Stimulated activated CD8-positive, alpha-beta memory T cell treated with anti-CD3 and anti-CD28 coated beads, Interleukin-4, amount 100 ng/mL, for 4 hours (primary cell): ENCODE measurements at places on chromosomes 11 and 22.
A peak's percentile ranks its signal among the peaks of the same experiment; 100 is the strongest.

- no peak for DNase-seq
These were observed 24.4 kb downstream of the AASDHPPT start for GRCh38 chr11:106101819-106102218.

DNA sequence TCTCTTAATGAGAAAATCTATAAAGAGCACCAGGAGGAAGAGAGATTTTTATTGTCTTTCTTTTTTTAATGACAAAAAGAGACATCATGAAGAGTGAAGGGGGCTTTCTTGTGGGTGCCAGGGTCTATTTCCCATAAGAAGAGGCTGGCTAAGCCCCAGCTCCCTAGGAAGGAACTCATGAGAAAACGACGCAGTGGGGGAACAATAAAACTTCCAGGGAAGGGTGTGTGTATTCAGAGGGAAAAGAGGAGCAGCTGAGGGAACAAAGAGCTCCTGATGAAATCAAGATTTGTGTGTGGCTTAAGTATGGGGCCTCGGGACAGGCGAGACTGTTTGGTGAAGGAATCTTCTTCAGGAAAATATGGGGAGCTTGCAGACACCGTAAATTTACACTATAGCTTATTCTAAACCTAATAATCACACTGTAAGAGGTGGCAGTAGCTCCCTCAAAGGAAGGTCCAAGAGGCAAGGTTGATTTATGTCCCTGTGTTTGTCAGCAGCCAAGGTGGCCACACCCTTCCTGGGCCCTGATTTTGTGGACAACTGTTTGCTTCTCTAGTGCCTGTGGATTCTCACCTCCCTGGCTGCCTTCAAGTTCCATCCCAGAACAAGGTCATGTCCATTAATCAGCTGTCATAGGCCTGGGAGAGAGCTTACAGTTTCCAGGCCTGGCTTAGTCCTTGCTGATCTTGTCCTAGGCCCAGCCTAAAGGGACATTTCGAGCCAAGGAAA is 615.7 kb downstream of the INSC start:
- DNase-seq, result no peak

DNA sequence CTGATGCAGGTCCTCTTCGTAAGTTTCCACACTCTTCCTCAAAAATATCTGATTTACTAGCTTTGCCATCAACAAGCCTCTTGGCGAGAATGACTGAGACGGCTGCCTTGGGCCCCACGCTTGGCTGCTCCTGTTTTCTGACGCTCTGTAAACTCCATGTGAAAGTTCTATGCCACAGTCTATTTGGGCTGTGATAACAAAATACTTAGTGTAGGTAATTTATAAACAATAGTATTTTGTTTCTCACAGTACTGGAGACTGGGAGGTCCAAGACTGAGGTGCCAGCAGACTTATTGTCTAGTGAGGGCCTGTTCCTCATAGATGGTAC is 123.2 kb upstream of the SORL1-AS1 start:
- no peak for DNase-seq

DNA sequence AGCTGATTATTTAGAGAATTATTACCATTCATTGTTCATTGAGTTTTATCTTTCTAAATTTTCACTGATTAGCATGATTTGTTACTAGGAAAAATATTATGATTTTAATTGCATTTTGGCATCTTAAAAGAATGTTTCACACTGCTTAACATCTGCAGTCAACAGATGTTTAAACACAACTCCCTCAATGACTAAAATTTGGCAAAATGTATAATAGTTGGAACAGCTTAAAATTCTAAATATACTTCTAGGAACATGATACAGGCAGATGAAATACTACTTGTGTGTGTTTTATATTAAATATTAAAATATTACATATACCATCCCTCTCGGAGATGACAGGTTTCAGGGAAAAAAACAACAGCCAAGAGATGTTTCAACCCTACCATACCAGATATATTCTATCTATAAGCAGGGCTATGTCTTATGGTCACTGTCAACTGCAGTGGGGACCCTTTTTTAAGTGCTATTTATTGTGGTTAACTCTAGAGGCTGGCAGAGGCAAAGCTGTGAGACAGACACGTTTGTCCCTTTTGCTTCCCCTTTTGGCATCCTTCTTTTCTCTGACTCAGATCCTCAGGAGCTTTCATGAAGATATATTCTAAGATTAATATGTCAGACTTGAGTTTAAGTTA is 81.9 kb downstream of the BDNF start:
- no peak for DNase-seq

GRCh38 chr11:46382646-46383403 is 1.4 kb downstream of the MDK start:
- DNase-seq, result no peak

DNA sequence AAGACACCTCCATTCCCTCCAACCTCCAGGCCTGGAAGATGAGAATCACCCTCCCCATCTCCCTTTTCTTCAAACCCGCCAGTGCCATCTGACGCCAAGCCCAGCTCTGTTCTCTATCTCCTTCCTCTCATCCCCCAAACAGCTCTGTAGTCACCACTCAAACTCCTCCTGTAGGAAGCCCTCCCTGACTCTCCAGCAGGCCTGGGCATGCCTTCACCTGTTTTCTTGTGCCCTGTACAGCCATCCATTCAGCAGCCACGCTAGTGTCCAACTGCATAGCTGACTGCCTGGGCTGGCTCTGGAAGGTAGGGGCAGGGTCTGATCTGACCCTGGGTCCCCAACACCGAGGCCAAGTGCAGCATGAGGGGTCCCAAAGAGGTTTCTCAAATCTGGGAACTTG is 25.0 kb downstream of the GDPD5 start:
- no peak for DNase-seq

DNA sequence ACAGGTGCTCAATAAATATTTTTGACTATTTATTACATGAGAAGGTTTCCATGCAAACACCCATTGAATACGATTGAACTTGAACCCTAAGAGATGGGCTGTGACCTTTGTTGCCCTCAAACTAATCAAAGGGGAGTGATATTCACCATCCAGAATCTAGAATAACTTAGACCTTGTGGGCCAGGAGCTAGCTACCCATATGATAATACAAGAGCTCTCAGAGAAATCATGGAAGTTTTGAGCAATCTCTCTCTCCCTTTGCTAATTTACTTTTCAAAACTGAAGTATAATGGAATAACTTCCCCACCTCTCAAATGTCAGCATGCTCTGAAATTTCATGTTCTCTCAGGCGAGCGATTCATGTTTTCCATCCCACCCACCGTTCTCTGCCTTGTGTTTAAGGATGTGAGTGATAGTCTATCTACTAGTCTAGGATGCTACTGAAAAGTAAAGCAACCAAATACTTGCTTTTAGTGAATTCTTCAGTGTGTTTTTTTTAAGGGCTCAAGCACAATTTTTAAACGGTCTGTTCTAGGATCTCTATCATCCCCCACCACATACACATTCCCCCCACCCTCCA is 33.3 kb downstream of the BARX2 start:
- no peak for DNase-seq

DNA sequence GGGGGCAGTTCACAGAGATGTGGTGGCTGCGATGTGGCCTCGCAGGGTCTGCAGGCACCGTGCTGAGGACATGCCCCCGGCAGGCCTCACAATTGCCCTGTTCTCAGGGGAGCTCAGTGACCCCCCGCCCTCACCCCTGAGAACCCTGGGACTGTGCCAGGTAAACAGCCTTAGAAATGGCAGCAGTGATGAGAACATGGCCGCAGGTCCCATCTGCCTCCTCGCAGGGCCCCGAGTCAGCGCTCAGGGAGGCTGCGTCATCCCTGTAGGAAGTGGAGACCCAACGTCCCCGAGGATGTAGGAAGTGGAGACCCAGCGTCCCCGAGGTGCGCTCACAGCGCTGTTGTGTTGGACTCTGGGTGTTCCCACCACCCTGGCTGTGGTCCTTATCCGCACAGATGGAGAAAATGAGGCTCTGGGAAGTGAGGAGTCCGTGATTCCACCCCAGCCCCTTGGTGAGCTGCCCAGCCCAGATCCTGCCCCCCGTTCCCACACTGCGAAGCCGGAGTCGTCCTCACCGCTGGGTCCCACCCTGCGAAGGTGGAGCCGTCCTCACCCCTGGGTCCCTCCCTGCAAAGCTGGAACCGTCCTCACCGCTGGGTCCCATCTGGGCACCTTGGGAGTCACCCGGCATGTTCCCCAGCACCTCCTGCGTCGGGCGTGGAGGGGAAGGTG is 1086.8 kb downstream of the BRD1 start:
- no peak for DNase-seq

GRCh38 chr11:44466531-44467205 is 98.8 kb upstream of the CD82 start:
- no peak for DNase-seq

DNA sequence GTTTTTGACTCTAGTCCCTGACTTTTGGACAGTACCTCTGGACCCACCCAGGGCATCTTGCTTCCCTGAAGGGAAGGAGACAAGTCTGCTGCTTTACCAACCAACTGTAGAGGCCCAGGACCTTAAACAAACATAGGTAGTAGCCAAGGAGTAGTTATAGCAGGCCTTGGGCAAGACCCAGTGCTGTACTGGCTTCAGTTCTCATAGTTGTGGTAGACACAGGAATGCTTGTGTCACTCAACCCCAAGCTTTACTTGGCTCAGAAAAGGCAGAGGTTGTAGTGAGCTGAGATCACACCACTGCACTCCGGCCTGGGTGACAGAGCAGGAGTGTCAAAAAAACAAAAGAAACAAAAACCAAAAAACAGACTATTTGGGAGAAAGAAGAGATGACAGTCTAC is 21.3 kb upstream of the OR52M1 start:
- no peak for DNase-seq

DNA sequence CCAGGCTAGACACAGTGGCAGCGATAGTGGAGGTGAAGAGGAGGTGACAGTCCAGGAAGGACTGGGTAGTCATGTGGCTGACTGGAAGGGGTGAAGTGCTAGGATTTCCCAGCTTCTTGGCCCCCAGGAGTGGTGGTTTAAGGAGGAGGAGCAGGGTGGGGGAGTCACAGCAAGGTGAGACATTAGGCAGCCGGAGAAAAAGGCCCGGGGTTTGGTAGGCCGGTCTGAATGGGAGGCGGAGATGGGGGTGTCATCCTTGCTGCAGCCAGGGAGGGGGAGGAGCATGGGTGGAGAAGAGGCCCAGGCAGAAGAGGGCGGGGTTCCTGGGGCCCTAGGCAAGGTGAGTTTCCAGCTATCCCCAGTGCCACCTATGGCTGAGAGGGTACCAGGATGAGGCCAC is 6.1 kb downstream of the SIPA1 start:
- DNase-seq, result no peak

DNA sequence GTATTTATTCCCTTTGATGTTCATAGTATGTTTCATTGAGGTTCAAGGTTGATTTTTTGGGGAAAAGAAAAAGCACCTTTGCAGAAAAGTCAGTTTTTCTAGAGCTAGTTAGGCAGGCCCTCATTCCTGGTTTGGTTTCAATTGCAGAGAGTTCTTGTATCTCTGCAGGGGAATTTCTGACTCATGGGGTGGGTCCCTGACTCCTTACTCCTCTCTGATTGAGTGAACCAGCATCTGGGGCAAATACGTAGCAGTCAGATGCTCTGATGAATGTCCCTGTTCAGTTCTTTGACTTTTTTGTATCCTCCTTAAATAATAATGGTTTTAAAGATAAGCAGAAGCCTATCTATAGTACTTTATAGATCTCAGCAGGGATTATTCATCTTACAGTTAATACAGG is 7.7 kb upstream of the NCR3LG1 start:
- peak; percentile 20 for DNase-seq

GRCh38 chr11:10302744-10303557 is 1.9 kb upstream of the ADM start:
- DNase-seq, result no peak
